Amniotic epithelial cell (primary cell): ENCODE measurements at places on chromosomes 5 and 9.
A peak's percentile ranks its signal among the peaks of the same experiment; 100 is the strongest.

DNA sequence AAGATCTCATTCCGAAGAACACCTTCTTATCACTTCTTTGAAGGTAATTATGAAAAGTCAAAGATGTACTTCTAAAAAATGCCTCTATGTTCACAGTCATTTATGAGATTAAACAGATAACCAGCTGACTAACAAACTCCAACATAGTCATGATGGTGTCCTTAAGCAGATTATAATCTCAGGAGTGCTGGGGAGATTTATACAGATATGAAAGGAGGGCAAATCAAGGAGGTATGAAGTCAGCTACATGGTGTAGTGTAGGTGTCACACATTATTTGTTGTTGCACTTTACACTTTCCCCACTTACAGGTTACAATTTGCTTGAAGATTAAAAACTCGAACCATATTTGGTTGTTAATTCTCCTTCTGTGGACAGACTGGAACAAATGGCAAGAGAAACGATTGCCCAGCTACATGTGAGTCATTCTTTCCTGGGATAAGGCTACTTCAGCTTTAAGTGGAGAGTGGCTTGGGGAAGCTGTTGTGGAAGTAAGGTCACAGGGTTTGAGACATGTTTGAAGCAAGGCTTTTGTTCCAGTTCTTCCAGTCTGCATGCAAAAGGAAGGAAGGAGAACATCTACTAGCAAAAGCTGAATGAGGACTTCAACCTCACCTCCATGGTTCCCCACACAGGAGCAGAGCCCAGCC is 320.1 kb downstream of the ADGRV1 start:
- peak; percentile 46 for DNase-seq

GRCh38 chr9:127809002-127809539 is 6.4 kb downstream of the FPGS start:
- no peak for DNase-seq

DNA sequence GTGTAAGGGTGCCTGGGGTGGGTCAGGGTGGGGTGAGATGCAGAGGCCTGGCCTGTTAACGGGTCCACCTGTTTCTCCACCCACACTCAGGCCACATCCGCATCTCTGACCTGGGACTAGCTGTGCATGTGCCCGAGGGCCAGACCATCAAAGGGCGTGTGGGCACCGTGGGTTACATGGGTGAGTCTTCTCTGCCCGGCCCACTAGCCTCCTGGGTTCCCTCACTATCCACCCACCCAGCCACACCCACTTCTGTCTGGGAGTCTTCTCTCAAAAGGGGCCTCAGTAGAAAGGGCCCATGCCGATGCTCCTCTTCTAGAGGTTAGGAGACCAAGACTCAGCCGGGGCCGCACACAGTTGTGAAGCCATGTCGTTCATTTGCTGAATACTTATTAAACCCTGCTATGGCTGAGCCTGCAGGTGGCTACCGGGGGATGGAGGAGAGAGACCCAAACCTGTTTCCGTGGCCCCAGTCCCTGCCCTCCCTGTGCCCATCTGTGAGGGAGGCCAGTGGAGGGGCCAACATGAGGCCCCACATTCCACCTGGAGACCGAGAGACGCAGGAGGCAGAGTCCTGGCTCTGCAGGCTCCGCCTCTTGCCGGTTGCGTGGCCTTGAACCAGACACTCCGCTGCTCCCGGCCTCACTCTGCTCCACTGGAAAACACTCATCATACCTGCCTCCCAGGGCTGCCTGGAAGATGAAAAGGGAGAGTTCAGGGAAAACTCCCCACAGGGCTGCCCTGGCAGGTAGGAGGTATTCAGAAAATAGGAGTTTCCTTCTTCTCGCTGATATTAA is 8.7 kb downstream of the GRK6 start:
- no peak for DNase-seq

- peak; percentile 74 for DNase-seq
Observed at GRCh38 chr9:89038382-89039103, 47.3 kb downstream of the S1PR3 start.

DNA sequence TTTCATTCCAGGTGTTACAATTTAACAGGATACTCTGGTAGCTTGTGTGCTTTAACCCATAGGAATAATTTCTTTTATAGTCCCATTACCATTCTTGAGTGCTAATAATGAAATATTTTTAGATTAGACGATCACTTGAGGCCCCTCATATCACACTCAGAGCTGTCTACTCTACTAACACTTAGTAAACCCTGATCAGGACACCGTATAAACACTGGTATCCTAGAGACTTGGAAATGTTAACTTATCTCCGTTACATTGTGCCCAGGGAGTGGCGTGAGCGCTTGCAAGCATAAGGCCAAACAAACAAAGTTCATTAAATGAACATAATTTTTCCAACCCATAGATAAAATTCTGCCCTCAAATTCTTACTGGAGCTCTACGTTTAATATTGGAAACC is 42.2 kb upstream of the RFX3 start:
- DNase-seq: no peak

DNA sequence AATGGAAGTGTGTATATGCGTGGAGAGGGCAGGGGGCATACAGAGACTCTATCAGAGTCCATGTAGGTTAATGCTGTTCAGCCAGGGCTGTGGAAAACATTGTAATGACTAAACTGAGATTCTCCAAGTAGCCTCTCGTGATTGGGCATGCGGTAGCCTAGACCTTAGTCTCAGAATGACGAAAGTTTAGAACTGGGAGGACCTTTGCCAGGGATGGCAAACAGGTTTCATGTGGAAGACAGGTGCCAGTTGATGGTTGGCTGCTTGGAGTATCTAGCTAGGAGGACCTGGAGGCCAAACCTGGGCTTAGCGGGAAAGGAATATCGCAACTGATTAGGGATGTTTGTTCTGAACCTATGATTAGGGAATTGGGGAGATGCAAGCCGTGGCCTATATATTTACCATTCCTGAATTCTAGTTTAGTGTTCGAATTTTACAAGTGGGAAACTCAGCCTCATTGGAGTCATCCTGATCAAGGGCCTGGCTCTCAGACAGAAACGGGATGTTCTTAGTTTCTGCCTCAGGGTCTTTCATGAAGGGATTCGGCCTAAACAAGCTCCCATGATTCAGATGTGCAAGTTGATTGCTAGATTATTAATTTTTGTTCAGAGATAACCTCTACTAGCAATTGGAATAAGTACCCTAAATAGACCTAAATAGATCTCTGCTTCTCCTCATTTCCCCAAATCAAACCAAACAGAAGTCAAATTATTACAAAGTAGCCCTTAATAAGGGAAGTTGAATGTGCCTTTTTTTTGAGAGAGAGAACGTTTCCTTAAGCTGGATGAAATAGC is 26.8 kb upstream of the TJP2 start:
- DNase-seq: no peak

GRCh38 chr9:19521205-19521604 is 112.4 kb downstream of the ACER2 start:
- DNase-seq: no peak

GRCh38 chr9:114178756-114179450 is 23.6 kb downstream of the COL27A1 start:
- DNase-seq: no peak

DNA sequence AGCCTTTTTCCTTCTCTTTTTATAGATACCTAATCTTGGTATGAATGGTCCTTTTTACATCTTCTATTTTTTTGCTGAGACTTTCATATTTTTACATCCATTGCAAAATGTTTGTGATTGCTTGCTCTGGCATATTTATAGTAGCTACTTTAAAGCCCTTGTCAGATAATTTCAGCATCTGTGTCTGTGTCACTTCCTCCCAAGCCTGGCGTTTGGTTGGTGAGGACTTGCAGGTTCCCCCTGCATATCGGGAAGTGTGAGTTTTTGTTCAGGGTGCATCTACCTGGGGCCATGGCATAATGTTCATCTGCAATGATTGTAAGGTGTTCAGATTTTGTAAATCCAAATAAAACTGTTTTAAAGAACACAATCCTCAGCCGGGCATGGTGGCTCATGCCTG is 8.9 kb downstream of the FBXW5 start:
- DNase-seq: no peak

DNA sequence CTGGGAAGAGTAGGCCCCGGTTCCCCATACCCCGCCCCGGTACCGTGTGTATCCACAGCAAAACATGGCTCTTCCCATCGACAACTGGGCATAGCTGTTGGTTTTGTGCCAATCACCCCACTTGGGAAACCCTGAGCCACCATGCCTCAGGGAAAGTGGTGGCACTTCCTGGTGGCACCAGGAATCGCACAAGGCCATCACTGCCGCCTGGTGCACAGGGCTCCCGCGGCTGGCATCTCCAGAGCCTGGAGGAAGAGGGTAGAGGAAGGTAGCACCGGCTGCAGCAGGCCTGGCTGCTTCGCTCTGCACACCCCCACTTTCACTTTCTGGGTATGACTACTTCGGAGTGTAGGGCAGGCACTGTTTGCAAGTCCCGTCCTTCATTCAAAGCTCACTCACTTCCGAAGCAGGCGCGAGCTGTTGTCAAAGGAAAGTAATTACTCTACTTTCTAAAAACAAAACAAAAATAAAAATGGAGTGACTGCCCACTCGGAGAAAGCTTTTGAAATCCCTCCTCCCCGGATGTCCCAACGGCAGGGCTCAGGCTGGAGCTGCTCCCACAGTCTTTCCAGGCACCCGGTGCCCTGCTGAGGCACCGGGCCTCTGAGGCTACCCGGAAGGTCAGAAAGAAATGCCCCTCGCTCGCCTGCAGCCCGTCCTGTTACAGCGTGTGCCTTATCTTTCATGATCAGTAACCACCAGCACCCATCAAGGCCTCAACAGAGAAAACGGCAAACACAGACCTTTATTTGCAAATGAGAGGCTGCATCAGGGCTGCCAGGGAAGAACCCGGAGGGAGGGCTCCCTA is 2.0 kb downstream of the BRD3 start:
- peak; percentile 78 for DNase-seq

DNA sequence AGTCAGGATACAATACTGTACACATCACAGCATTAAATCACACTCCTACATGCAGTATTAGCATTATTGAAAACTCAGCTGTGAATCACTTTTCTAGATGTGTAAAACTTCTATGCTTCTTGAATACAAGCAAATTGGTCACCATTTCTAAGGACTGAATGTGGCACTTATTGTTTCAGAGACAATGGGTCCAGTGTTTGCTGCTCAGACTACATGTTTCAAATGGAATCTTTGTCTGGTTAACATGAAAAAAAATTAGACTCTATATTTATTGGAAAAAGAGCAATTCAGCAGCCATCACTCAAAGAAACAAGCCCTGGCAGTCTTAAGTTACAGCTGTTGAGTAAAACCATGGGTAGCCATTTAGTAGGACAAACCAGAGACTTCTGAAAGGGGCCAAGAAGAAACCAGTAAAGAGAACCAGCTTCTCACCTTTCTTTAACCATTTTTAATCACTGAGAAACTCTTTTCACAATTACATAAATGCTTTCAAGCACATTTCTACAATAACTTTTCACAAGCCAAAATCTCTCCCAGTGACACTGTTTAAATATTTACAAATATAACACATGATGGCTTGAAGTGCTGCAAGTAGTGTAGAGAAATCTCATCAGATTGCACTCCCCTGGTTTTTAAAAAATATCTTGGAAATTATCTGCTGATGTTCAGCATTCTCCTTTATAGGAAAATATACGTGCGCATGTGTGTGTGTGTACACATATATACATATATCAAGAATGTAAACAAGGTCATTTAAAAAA is 35.2 kb downstream of the OR2K2 start:
- DNase-seq: no peak

GRCh38 chr5:74275171-74275992 is 365.1 kb downstream of the ENC1 start:
- peak; percentile 82 for DNase-seq

DNA sequence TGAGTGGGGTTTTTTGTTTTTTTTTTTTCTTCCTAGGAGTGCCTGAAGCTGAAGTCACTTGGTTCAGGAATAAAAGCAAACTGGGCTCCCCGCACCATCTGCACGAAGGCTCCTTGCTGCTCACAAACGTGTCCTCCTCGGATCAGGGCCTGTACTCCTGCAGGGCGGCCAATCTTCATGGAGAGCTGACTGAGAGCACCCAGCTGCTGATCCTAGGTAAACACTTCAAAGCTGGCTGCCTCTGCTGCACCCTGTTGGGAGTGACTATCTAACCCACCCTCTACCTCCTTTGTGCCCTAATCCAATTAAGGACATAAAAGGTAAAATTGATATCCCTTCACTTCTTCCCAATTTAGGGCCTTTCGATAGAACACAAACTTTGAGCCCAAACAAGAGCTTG is 206.8 kb downstream of the SAXO1 start:
- DNase-seq: no peak

- peak; percentile 18 for DNase-seq
Observed at GRCh38 chr5:109964136-109964535, 274.4 kb downstream of the MAN2A1 start.

DNA sequence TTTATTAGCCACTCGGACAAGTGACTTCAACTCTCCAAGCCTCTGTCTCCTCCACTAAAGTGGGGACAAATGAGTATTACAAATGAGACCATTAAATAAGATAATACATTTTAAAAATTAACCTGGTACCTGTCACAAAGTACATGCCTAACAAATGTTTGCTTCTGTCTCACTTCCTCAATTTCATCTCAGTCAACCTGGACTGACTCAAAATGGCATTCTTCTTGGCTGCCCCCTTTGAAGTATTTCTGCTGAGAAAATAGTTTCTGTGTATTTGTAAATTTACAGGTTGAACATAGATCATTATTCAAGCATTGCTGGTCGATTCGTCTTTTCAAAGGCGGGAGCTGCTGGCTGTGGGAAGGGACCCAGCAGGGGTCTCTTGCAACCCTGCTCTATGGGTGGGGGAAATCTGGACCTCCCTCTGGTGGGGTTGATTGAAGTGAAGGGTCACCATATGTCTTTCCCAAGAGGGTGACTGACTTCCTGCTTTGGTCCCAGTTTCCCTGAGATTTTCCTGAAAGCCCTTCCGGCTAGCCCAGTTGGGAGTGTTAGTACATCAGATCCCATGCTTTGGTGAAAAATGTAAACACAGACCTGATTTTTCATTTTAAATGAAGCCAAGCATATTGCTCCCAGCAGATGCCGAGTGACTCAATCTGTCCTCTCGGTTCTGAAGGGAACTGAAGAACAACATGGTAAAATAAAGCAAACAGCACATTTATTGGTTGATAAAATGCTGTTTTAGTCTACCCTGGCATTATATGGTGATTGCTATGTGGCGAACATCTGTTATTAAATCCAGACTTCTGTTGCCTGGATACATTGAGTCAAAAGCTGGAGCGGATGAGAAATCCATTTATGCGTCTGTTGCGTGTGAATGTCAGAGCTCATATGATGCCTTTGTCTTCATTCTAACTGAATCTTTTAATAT is 73.0 kb downstream of the KCNIP1 start:
- no peak for DNase-seq

- peak; percentile 96 for DNase-seq
Observed at GRCh38 chr9:38682713-38683112, 37.2 kb downstream of the FAM240B start.
